ENCODE measurements at places on chromosomes 1 and 21.

DNA sequence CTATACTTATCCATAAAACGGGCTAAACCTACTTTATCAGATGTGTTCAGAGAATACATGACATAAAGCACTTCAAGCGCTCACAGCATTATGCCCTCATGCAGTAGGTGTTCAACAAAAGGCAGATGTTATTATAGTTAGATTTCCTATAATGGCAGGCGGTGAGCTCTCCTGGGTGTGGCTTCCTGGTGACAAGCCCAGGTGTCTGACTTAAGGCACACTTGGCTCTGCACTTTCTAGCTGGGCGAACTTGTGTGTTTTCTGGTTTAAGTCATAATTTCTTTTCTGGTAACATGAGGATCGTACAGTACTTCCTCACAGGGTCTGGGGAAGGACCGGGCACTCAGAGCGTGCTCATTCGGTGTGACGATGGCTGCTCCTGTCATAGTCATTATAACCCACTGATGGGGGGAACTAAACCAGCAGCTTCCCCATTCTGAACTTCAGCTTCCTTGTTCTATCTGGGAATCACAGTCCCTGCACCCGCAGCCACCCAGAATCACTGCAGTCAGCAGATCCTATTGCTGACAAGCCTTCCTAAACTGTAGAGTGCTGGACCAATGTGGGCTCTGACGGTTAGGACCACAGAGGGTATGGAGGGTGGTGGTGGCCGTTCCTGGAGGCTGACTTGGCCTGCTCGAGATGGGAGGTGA lies 52.8 kb downstream of the IGSF21 start:
- no peak for DNase-seq

- DNase-seq = no peak
Measured at GRCh38 chr1:245887829-245888228, 619.2 kb downstream of the SMYD3 start.

DNA sequence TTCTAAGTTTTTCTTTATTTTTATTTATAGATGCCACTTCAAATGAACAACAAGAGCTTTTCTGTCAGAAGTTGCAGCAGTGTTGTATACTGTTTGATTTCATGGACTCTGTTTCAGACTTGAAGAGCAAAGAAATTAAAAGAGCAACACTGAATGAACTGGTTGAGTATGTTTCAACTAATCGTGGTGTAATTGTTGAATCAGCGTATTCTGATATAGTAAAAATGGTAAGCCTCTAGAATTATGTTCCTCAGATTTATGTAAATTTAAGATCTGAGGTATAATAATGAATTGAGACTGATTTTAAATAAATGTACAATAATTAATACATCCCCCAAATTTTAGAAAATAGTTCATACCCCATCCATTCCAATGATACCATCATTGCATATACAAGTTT lies 43.9 kb downstream of the PPP2R5A start:
- no peak for DNase-seq

DNA sequence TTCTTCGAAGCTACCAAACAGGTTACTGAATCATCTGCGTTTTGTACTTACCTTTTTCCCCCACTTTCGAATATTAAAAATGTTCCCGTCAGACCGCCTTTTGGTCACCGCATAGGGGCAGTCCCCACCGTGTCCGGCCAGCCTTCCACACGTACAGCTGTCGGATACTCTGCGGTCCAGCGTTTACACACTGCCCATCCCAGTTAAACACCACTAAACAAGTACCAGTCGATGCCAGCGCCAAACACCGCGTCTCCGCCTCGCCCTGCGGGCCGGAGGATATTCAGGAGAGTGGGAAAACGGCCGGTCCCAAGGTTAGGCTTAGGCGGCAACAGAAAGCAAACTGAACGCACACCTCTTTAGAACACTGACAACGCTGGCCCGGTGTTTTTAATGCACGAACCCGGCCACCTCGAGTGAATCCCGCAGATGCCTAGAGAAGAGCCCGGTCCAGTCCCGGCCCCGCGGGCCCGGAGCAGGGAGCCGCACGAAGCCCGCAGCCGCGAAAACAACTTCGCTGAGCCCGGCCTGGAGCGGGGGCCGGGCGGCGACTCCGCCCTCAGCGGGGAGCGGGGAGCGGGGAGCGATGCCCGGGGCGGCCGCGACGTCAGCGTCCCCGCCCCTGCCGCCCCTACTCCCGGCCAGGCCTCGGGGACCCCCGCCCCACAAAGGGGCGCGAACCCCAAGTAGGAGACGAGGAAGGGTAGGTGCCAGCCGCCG lies 730 bp upstream of the PHF13 start:
- no peak for DNase-seq

DNA sequence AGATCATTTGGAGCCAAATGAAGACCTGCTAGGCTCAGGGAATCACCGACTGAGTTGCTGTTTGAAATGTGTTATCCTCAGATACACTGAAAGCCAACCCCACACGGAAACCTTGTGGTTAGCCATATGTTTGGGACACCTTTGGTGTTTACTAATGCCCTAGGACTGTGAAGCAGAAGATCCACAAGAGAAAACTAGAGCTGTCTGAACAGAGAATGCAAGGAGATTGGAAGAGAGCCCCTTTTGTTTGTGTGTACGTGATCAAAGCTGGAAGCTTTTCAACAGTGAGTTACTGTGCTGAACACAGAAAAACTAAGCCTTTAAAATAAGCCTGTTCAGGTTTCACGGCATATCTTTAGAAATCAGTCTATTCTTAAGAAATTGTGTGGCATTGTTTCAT lies 908.2 kb upstream of the ADGRL2 start:
- no peak for DNase-seq
